SHP77 treated with DMSO at 0.1 percent for 48 hours (cell line): ENCODE measurements at places on chromosomes 3 and 15.

DNA sequence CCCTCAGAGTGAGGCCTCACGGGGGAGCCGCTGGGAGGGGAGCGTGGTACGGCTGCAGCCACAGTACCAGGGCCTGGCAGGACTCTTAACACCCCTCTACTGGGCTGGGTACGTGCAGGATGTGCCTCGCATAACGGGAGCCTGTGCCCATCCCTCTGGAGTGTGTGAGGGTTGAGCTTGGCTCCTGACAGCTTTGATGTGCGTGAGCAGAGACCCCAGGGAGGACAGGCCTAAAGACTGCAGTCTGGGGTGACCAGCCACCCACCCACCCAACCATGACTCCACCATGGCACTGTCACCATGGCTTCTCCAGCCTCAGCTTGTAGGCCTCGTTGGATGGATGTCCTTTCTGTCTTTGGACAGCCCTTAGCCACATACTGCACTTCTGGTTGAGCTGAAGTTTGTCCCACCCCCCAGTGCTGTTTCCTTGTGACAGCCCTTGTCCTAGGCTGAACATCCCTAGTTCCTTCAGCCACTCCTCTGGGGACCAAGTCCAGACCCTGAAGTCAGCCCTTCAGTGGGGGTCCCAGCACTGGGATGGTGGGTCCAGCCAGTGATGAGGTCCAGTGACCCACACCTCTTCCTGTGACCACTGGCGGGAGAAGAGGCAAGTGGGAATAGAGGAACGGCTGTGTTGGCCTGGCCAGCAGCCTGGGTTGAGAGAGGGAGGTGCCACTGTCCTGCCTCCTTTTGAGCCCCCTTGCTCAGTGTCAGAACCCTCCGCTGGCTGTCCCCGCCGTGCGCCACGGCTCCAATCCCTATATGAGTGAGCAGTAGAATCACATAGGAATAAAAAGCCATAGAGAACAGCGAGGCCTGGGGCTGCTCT is 6.1 kb downstream of the GLYCTK start:
- no peak for DNase-seq

- no peak for DNase-seq
These were observed 3.2 kb downstream of the CNBP start for GRCh38 chr3:129180461-129180860.

DNA sequence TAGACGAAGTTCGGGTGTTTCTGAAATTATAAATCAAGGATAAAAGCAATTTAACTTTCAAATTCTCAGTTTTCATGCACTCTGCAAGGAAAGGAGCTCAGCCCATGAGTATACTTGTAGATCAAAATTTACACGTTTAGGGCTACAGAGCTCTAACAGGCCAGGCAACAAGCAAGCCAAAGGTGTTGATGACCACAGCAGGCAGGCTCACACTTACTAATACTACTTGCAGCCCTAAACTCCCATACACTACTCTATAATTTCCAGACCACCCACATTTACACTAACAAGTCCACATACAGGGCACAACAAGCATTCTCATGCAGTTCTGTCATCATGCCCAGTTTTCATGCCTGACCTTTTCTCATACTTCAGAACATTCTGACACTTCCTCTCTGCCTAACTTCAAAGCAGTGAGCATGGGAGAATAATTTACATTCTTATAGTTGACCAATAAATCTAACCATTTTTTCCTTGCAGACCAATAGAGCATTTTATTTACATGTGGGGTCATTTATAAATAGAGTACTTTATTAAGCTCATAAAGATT is 124.7 kb upstream of the FRMD4B start:
- DNase-seq = no peak

DNA sequence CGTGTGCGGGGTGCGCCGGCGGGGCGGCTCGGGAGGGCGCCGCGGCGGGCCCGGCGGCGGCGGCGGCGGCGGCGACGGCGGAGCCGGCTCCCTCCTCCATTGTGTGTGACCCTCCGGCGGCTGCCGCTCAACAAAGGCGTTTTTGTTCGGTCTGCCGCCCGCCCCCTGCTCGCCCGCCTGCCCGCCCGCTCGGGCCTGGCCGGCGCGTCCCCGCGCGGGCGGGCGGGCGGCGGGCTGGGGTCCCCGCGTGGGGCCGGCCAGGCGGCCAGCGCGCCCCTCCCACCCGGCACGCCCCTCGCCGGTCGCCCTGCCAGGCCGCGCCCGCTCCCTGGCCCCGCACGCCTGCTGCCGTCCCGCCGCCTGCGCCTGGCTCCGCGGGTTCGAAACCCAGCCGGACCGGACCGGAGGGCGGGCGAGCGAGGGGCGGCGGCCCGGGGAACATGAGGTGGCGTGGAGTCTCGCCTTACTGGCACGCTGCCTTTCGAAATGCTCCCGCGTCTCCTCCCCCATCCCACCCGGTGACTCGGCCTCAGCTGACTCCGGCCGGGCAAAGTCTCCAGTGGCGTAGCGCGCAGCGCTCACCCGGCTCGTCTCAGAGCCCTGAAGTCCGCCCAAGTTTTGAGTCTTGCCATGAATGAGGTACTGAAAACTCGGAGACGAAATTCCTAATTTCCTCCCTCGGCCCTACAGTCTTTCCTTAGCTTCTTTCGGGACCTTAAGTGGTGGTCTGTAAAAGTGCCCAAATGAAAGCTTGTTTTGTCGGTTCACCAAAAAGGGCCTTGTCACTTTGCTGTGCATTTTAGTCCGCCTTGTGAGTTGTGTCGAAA is 588 bp downstream of the MAPK6 start:
- DNase-seq = peak; percentile 12

GRCh38 chr3:68006646-68007045 is 352.2 kb upstream of the SUCLG2 start:
- DNase-seq = no peak

- no peak for DNase-seq
These were observed 263.5 kb upstream of the NR2F2 start for GRCh38 chr15:96066852-96067495.

GRCh38 chr15:90305932-90306331 is 40.5 kb downstream of the NGRN start:
- no peak for DNase-seq
